ENCODE measurements at places on chromosomes 16 and 17.

DNA sequence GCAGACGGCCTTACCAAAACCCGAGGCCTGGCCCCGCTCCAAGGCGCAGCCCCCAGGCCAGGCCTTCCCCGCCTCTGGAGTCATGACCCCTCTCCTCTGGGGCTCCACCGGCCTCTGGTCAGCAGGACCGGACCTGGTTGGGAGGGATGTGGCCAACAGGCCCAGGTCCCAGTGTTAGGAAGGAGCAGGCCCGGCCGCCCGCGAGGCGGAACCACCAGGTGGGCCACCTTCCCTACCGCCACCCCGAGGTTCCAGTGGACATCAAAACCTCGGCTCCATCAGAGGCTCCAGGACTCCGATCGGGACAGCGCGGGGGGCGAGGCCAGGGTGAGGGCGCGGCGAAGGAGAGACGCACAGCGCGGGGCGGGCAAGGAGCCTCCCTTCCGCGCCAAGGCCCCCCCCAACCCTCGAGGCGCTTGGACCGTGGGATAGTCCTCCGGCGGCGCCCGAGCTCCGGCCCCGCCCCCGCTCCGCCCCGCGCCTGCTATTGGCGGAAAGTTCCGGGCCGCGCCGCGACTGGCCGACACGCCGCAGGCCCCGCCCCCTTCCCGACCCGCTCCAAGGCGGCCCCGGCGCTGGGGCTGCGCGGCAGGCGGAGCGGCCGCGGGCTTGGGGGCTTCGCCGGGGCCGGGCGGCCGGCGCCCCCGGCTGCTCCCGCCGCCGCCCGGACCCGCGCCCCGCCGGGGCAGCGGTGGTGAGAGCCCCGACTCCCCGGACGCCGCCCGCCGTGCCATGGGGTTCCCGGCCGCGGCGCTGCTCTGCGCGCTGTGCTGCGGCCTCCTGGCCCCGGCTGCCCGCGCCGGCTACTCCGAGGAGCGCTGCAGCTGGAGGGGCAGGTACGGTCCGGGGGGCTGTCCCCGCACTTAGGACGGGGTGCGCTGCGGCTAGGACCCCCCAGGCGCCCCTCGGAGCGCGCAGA, at the start of gene METRN:
Gene METRN (plus strand): TSS at position 561 of the 919 bp plus-strand sequence. CDS start 172 bp downstream, at position 733.
- DNase-seq: no peak

GRCh38 chr17:59366040-59366757, 34.7 kb downstream of the YPEL2 start:
- DNase-seq: no peak

GRCh38 chr17:76826330-76827068, 41.7 kb upstream of the MGAT5B start:
- no peak for DNase-seq

GRCh38 chr17:29138971-29139691, 41.1 kb downstream of the MYO18A start:
- no peak for DNase-seq

GRCh38 chr17:17071531-17072360, 29.5 kb downstream of the MPRIP start:
- DNase-seq: no peak

DNA sequence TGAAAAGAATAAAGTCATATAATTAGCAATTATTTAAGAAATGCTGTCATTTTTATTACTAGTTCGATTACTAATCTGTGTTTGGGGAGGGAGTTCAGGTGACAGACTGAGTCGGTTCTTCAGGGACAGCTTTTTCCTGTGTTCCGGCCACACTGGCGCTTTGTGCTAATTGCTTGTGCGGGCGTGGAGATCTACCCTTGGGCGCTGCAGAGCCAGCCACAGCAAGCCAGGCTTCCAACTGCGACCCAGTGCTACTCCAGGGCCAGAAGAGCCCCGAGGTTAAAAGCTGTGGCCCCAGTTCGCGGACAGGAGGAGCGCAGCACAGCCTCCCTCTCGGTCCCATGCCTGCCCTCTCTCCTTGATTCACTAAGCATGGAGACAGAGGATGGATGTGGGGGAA, 6.5 kb upstream of the OR2C1 start:
- no peak for DNase-seq

DNA sequence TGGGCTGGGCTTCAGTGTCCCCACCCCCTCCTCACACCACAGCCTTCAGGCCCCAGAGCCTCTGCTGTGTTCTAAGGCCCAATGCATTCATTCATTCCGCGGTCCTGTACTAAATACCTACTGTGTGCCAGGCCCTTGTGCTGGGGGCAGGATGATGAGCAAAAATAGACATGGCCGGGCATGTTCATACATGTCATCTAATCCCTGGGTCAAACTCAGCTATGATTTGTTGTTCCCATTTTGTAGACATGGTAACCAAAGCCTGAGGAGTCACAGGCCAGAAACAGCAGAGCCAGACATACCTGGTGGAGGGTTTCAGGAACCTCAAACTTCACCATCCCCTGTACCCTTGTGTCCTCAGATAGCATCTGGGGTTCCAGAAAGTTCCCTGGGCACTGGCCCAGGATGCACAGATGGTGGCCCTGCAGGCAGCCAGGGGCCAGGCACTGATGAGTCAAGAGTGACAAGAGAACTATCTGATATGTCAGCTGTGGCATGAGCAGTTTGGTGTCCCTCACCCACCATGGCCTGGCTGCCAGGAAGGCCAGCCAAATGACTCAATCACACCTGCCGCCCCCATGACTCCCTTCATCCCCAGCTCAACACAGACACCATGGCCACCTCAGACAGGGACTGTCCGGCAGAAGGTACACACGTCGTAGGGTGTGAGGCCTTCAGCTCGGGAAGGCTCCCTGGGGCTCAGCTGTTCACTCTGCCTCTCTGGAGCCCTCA, 2.7 kb upstream of the RRAD start:
- DNase-seq: no peak

GRCh38 chr16:70687671-70688245, 1.9 kb upstream of the MTSS2 start:
- no peak for DNase-seq

DNA sequence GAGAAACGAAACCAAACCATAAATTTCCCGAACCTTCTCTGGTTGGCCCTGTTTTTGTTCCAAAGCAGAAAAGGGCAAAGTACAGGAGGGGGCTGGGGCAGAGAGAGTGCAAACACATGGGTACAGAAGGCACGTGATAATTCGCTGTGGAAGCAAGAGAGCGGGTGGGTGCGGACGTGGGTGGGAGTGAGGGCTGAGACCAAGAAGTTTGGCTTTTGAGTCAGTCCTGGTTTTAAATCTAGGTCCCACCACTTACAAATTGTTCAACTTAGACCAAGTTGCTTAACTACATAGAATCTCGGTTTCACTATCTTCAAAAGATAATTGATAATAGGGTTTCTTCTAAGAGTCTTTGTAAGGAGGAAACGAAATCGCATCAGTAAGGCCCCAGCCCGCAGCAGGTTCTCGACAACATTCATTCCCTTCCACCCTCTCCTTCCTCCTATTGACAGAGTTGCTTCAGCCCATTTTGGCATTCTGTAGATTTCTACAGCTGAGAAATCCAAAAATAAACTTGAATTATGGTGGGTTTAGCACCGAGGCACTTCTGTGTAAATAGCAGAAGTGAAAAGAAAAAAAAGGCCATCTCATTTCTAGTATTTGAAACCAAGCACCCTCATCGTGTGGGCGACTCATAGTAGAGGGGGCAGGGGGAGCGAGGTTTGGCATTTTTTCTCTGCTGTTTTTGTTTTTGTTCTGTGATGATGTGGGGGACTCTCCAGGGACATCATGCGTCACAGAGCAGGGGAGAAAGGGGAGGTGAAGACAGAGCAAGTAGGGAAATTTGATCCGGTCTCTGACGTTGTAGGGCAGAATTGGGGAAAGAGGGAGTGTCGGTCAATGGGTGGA, 33.6 kb upstream of the CCR7 start:
- no peak for DNase-seq

GRCh38 chr16:66364117-66364958, 2.2 kb upstream of the CDH5 start:
- DNase-seq: no peak

GRCh38 chr17:81135505-81136278, 29.6 kb upstream of the PVALEF start:
- no peak for DNase-seq

Data from esophagus squamous epithelium (tissue), 5 donors.